Activated naive CD4-positive, alpha-beta T cell treated with anti-CD3 and anti-CD28 coated beads for 36 hours (primary cell): ENCODE measurements at places on chromosomes 4 and X. TPM values are rescaled to one million over a fixed set of nuclear protein-coding genes. Genes with fewer than 3 reads are reported as not detected.

GRCh38 chr4:125357675-125358074, 42.9 kb downstream of the FAT4 start:
- DNase-seq: no peak

GRCh38 chrX:31500921-31501320, 429.1 kb upstream of the FTHL17 start:
- DNase-seq: no peak

Gene BEND2
- total RNA-seq: not detected

- DNase-seq: no peak
Measured at GRCh38 chrX:13334491-13334890, 14.6 kb upstream of the ATXN3L start.

- no peak for DNase-seq
Measured at GRCh38 chr4:45692131-45692735, 431.6 kb downstream of the GABRG1 start.

GRCh38 chr4:114393295-114394038, 205.1 kb upstream of the UGT8 start:
- DNase-seq: no peak

- DNase-seq: no peak
Measured at GRCh38 chrX:24646006-24646405, 1.1 kb downstream of the PCYT1B start.
